Mesenteric fat pad (tissue), 1 donor: ENCODE measurements at places on chromosomes 7 and 10. TPM values are rescaled to one million over a fixed set of nuclear protein-coding genes. Genes with fewer than 3 reads are reported as not detected.

VSTM4 gene
- total RNA-seq: 41.7 TPM

DNA sequence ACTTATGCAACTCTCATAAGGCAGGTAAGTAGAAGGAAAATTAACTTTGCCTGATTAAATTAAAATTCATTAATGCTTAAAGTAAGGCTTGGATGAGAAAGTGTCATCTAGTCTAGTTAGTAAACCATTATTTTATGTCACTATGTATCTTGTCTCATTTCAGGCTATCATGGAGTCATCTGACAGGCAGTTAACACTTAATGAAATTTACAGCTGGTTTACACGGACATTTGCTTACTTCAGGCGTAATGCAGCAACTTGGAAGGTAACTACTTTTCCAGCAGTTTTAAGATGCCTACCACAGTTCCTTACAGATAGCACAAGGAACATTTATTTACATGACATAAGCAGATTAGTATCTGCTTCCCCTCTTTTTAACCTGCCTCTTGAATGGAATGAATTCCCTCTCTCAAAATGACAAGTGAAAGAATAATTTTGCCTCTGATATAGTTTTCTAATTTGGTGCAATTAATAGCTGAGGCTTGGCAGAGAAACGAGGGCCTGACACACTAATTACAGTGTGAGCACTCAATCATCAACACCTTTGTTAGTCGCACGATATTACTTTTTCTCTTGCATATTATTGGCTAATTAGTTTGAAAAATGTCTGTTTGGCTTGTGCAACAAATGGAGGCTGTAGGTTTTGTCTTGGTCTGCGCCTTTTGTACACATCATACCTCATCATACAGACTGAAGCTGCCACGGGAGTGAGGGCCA is 245.0 kb downstream of the FOXP2 start:
- no peak for DNase-seq

INSIG1 gene
- total RNA-seq: 43.6 TPM

- DNase-seq: no peak
These were observed 19.6 kb downstream of the ARID5B start for GRCh38 chr10:61921143-61921542.

- DNase-seq: no peak
These were observed 217.9 kb downstream of the SFMBT2 start for GRCh38 chr10:7192831-7193361.

- DNase-seq: no peak
These were observed 33.6 kb downstream of the TCERG1L start for GRCh38 chr10:131277969-131278368.

GRCh38 chr7:157372300-157373232 is 35.8 kb downstream of the DNAJB6 start:
- DNase-seq: no peak

GARIN1A gene
- total RNA-seq: 10.2 TPM

ZSCAN21 gene
- 10.2 TPM for total RNA-seq

DNA sequence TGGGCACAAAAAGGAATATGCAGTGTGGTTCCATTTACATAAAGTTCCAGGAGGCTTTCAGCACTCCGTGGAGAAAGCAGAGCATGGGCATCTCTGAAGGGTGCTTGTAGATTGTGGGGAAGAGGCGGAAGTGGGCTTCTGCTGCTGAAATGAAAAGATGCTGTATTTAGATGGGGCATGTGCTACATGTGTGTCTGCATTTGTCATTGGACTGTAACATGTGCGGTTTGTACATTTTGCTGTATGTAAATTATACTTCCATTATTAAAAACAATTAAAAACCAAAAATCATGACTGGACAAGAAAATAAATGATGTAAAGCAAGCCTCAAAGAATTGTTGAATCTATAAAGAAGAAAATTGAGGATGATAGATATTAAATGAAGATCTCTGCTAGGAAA is 334.0 kb downstream of the WDR37 start:
- DNase-seq: no peak

GRCh38 chr7:21172800-21173199 is 255.1 kb upstream of the SP4 start:
- DNase-seq: no peak

DNA sequence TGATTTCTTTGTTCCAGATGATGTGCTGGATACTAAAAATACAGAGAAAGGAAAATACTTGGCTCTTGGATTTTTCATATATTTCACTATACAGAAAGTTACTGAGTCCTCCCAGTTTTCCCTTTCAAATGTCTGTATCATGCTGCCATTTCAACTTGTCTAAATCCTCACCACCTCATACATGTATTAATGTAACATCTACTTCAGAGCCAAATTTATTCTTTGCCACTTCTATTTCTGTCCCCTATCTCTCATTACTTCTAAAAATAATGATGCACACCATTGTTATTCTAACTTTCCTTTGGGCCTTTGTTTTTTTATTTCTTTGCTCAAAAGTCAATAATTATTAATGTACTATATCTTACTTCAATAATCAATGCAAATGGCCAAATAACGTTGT is 312.2 kb downstream of the MAGI2 start:
- no peak for DNase-seq

- no peak for DNase-seq
These were observed 22.4 kb downstream of the PRSS2 start for GRCh38 chr7:142793156-142793555.

- DNase-seq: no peak
These were observed 7.5 kb downstream of the MRPL32 start for GRCh38 chr7:42939457-42940240.

GRCh38 chr10:101840102-101840684 is 3.4 kb downstream of the KCNIP2 start:
- DNase-seq: peak; percentile 67
